ENCODE measurements at places on chromosomes 6 and 20. TPM values are rescaled to one million over a fixed set of nuclear protein-coding genes. Genes with fewer than 3 reads are reported as not detected.

- no peak for DNase-seq
Measured at GRCh38 chr20:61349447-61350165, 97.5 kb downstream of the CDH4 start.

DNA sequence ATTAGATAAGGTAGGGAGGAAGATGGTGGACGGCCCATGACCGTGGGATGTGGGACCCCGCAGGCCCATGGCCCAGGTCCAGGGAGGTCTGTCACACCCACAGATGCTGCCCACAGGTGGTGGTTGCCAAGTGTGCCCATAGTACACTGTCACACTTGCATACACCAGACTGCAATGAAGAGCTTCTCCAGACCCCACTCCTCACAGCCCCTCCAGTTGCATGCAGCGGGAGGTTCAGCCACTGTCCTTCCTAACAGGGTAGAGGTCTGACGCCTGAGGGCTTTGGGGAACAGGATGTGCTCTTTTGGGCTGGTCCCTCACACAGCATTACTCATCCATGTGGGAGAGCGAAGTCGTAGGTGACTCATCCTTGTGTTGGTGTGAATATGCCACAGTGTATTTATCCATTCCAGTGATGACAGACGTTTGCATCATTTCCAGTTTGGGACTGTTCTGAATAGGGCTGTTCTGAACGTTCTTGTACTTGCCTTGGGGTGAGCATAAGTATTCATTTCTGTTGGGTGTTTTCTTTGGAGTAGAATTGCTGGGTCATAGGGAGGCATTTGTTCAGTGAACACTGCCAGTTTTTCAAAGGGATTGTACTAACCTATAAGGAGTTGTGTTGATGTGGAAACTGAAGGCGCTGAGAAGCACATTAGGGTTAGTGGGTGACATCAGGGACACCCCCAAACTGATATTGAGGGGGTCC lies 10.1 kb upstream of the PYGB start:
- peak; percentile 77 for DNase-seq

DNA sequence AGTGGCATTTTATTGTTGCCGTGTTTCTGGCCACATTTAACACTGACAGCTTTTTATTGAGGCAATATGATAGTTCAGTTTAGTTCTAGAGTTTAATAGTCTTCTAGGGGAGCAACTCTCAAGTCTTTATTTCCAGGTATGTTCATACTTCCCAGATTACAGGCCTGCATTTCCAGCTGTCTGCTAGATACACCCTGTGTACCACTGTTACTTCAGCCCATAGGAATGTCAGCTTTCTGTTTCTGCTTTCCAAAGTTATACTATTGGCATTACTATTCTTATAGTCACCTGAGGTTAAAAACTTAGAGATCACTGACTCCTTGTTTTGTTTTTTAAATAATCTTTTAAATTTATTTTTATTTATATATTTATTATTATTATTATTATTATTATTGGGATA lies 7.6 kb downstream of the ZNF451 start:
- no peak for DNase-seq

- DNase-seq, result no peak
Measured at GRCh38 chr20:1806456-1806855, 88.8 kb upstream of the SIRPA start.

DNA sequence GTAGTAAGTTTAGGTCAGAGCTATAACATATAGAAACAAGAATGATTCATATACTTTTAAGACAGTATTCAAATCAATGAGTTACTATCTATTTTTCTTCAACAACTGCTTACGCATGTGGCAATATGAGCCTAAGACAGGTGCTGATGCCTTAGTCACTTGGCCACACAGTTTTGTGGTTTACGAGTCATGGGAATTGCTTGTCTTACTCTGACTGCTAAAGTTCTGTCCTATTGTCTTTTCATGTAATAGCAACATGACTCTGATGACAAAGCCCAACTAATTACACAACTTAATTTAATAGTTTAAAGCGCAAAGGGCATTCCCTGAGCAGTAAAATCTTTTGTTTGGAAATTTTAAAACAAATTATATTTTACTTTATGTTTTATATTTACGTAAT lies 159.3 kb upstream of the CENPW start:
- DNase-seq, result peak; percentile 28

GCM1 gene
- total RNA-seq, result not detected

SPDEF gene
- total RNA-seq, result not detected

OR2J3 gene
- total RNA-seq, result not detected

TRIM31 gene
- total RNA-seq, result not detected

HLA-DOB gene
- 1.9 TPM for total RNA-seq

SLC26A8 gene
- total RNA-seq, result 0.06 TPM
